ENCODE measurements at places on chromosomes 3 and 15. TPM values are rescaled to one million over a fixed set of nuclear protein-coding genes. Genes with fewer than 3 reads are reported as not detected.

- DNase-seq: no peak
Observed at GRCh38 chr3:65861718-65862117, 177.0 kb downstream of the MAGI1 start.

DNA sequence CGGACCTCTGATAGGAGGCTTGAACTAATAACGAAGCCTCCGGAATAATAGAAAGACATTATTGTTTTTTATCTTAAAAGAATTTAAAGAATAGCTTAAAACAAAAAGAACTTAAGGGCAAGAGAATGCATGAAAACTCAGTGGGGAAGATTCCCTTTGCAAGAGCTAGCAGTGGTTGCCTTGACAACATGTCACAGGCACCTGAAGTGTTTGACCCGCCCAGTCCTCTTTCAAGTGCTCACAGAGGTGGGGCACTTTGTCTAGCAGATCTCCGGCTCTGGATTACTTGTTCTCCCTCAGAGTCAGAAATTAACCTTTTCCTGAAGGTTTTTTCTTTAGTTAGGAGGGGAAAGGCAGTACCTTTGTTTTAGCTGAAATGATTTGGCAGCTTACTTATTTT is 37.8 kb downstream of the LARS2 start:
- no peak for DNase-seq

- DNase-seq: no peak
Observed at GRCh38 chr3:188916934-188917401, 254.8 kb upstream of the TPRG1 start.

The FBXO40 gene
- total RNA-seq: not detected

The TMEM40 gene
- total RNA-seq: not detected

DNA sequence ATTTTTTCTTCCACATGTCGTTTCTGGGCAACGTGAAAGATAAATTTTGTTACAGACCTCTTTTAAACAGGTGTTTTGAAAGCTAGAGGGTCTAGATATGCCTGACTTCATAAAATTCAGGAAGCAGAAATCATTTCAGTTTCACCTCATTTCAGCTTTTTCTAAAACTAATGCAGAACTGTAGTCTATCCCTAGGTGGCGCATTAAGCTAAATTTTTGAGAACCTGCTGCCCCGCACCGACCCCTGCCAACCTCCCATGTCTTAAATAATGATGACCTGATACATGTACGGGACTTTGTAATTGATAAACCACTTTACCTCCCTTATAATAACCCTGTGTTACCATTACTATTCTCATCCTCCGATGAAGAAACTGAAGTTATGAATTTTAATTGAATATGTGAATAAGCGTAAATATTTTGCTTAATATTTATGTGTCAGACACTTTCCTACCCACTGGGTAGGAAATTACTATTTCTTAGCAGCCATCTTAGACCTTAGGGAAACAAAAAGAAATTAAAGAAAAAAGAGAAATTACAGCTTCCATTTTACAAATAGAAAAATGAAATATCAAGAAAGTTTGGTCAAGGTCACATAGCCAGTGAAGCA is 78.7 kb upstream of the GCNT3 start:
- peak; percentile 21 for DNase-seq

DNA sequence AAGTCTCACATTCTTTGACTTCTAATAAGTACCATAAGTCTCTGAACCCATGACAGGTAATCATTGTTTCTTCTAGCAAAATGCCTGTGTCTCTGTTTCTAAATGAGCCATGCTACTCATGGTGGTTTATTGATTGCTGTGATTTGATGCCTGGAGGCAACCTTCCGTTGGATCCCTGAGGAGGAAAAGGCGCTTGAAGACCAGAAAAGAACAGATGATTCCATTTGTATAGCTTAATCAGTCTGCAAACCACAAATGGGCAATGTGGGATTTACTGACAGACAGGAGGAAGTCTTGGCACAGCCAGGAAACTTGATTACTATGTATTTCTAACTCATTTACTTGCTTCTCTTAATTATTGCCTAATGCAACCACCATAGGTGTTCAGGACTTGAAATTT is 103.1 kb upstream of the MRPL3 start:
- DNase-seq: no peak

The UBA7 gene
- total RNA-seq: 18.6 TPM

DNA sequence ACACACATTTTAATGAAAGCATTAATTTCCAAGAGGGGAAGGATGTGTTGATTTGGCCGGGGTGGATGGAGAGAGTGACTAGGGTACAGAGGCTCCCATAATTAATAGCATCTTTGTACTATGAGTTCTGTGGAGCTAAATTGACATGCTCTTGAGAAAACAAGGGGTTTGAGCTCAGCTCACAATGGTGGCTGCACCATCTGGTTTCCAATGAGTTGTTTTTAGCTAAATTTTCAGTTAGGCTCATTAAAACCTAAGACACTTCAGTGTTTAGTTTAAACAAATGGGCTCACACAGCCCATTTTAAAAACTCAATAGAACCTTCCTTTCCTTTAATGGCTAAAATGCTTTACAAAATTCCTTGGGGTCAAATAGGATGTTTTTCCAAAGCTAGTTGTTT is 199.7 kb downstream of the TNIK start:
- no peak for DNase-seq

- no peak for DNase-seq
Observed at GRCh38 chr15:56102441-56102840, 109.0 kb upstream of the NEDD4 start.

DNA sequence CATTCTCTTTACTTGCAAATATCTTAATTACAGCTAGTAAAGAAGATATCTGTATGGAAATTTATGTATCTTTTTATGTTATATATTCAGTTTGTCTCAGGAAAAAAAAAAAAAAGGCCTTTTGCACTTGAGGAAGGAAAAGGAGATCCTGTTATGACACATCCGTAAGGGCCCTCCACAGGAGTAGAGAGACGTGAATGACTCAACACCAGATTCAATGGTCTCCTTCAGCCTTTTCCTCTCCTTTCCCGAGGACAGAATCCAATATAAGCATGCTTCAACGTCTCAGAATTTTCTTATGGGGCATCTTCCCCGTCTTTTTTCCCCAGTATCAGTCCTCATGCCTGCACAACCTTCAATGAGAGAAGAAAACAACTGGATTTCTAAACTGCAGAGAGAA is 340.3 kb downstream of the NTRK3 start:
- no peak for DNase-seq

The GRM7 gene
- total RNA-seq: not detected

The ZIC1 gene
- total RNA-seq: not detected

DNA sequence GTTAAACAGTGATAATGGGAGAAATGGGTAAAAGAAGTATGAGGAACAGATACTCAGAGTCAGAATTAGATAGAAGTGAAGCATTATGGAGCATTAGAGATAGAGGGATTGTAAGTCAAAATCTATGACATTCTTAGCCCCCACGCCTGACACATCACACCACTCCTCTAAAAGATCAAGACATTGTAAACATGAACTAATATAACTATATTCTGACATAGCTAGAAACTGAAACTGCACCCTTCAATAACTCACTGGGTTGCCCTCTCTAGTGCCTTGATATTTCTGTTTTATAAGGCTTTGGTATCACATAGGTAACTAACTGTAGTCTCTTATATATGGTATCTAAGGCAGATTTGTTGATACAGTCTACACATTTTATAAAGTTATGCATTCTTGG is 684.3 kb upstream of the DPPA4 start:
- no peak for DNase-seq

DNA sequence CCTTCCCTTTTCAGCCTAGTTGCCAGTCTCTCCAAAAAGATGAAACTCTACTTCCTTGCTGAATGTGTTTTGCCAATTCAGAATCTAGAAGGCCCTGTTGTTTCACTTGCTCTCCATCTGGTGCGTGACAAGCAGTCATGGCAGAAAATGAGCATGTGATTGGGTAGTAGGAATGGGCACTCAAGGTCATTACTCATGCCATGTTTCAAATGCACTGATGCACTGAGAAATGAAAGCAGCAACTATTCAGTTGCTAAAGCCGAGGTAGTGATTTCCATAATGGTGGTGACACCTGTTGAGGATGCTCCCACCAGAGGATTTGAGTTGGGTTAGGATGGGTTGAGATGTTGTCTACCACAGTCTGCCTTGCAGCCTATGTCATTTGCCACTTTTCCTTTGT is 12.7 kb downstream of the ZBTB38 start:
- DNase-seq: no peak

DNA sequence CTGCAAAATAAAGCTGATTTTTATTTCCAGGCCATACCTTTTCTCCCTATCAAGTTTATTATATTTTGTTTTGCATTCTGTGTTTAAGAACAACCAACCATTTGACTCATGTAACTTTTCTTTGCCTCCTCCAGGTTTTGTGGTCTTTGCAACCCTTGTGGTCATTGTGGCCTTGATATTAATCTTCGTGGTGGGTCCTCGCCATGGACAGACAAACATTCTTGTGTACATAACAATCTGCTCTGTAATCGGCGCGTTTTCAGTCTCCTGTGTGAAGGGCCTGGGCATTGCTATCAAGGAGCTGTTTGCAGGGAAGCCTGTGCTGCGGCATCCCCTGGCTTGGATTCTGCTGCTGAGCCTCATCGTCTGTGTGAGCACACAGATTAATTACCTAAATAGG is 27.6 kb downstream of the NIPA2 start:
- DNase-seq: peak; percentile 19

The CTXND1 gene
- total RNA-seq: not detected

GRCh38 chr3:37237252-37237651 is 62.9 kb upstream of the LRRFIP2 start:
- peak; percentile 55 for DNase-seq

The IL17RD gene
- 0.72 TPM for total RNA-seq

- peak; percentile 11 for DNase-seq
Observed at GRCh38 chr3:121517953-121518655, 27.7 kb downstream of the POLQ start.

GRCh38 chr3:150763841-150764483 is 993 bp upstream of the SIAH2 start:
- DNase-seq: peak; percentile 54

The SCN11A gene
- total RNA-seq: not detected
